Natural killer cell (primary cell): ENCODE measurements at places on chromosomes 7 and 10. TPM values are rescaled to one million over a fixed set of nuclear protein-coding genes. Genes with fewer than 3 reads are reported as not detected.

HGF gene
- 0.94 TPM for total RNA-seq

KLHDC10 gene
- total RNA-seq: 23.2 TPM

CALN1 gene
- 0.18 TPM for total RNA-seq

LRRC18 gene
- not detected for total RNA-seq

PILRB gene
- total RNA-seq: 143 TPM

ACSL5 gene
- 53.7 TPM for total RNA-seq

GNAI1 gene
- total RNA-seq: 0.59 TPM

MKX gene
- total RNA-seq: not detected

FUOM gene
- 7.6 TPM for total RNA-seq

ATP6V0A4 gene
- total RNA-seq: not detected

NFKB2 gene
- 246 TPM for total RNA-seq

CYP3A5 gene
- total RNA-seq: not detected

TUBAL3 gene
- not detected for total RNA-seq

PARP12 gene
- total RNA-seq: 116 TPM

MRPS33 gene
- total RNA-seq: 14.1 TPM

ITGB8 gene
- total RNA-seq: 0.39 TPM

GBX1 gene
- not detected for total RNA-seq

DNA sequence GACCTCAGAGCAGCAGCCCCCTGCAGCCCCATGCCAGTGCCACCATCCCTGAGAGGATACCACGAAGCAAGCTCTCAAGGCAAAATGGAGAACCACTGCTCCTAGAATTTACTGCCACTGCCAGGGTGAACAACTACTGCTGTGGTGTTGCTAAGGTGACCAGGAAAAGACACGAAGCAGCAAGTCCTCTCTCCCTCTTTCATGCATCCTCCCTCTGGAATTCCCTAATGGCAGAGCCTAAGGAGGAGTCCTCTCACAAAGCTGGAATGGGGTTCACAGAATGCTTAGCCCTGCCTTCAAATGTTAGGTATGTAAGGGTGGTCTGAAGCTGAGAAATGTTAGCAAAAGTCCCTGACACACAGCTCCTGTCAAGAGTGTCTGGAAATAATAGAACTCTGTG is 35.8 kb upstream of the NPSR1 start:
- H3K27me3 ChIP-seq: no peaks in the 10 kb centered on the region
- H3K27ac ChIP-seq: no peak overlapping the region

- no peaks in the 10 kb centered on the region for H3K4me1 ChIP-seq
- no peak for DNase-seq
- H3K27ac ChIP-seq: no peak overlapping the region
- no peaks in the 10 kb centered on the region for H3K36me3 ChIP-seq
Measured at GRCh38 chr7:116315803-116316202, 105.5 kb downstream of the TES start.

DNA sequence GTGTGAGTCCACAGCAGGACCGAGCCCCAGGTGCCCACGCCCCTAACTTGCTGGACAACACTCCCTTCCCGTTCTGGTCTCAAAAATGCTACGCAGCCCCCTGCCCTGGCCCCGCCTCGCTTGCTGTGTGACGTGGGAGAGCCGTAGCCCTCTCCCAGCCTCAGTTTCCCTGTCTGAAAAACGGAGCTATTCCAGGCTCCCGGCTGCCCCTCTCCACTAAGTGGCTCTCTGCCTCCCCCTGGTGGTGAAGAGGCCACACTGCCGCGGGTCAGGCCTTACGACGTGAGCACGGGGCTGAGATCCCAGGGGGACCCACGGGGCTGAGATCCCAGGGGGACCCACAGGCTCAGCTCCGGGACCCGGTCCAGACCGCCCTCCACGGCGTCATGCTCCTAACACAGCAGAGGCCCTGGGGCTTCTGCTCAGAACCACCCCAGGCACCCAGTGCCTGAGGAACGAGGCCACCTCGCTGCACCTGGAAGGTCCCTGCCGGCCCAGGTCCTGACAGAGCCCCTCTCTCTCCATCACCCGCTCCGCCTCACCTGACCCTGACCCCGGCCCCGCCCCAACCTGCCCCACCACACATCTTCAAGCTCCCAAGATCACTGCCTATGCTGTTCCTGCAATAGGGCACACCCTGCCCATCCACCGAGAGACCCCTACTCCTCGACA is 26.7 kb downstream of the MICALL2 start:
- H3K36me3 ChIP-seq: no peaks in the 10 kb centered on the region
- no peaks in the 10 kb centered on the region for H3K27me3 ChIP-seq
- H3K27ac ChIP-seq: no peak overlapping the region
- H3K4me1 ChIP-seq: peaks cover 7% of the 10 kb centered on the region
- no peak overlapping the region for H3K4me3 ChIP-seq
- DNase-seq: peak; percentile 77

DNA sequence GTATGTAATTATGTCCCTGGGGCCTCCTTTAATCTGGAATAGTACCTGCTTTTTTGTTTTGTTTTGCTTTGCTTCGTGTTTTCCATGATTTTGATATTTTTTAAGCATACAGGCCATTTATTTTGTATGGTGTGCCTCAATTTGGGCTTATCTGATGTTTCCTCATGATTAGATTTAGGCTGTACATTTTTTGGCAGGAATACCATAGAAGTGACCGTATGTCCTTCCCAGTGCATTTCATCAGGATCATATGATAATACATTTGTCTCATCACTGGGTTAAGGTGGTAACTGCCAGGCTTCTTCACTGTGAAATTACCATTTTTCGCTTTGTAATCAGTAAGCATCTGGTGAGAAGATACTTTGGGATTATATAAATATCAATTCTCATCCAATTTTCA is 117.8 kb upstream of the SAMD8 start:
- no peaks in the 10 kb centered on the region for H3K27me3 ChIP-seq
- DNase-seq: no peak
- no peak overlapping the region for H3K27ac ChIP-seq
- no peak overlapping the region for H3K4me3 ChIP-seq
- H3K36me3 ChIP-seq: peaks cover 25% of the 10 kb centered on the region
- H3K4me1 ChIP-seq: no peaks in the 10 kb centered on the region

- H3K27ac ChIP-seq: no peak overlapping the region
- H3K4me3 ChIP-seq: no peak overlapping the region
- DNase-seq: no peak
- no peaks in the 10 kb centered on the region for H3K36me3 ChIP-seq
- H3K4me1 ChIP-seq: no peaks in the 10 kb centered on the region
- no peaks in the 10 kb centered on the region for H3K27me3 ChIP-seq
Measured at GRCh38 chr10:112243713-112244112, 39.5 kb upstream of the TECTB start.

GRCh38 chr10:13091801-13092200 is 8.2 kb upstream of the OPTN start:
- no peaks in the 10 kb centered on the region for H3K36me3 ChIP-seq
- DNase-seq: no peak
- no peaks in the 10 kb centered on the region for H3K27me3 ChIP-seq
- H3K27ac ChIP-seq: no peak overlapping the region
- no peak overlapping the region for H3K4me3 ChIP-seq
- H3K4me1 ChIP-seq: no peaks in the 10 kb centered on the region

DNA sequence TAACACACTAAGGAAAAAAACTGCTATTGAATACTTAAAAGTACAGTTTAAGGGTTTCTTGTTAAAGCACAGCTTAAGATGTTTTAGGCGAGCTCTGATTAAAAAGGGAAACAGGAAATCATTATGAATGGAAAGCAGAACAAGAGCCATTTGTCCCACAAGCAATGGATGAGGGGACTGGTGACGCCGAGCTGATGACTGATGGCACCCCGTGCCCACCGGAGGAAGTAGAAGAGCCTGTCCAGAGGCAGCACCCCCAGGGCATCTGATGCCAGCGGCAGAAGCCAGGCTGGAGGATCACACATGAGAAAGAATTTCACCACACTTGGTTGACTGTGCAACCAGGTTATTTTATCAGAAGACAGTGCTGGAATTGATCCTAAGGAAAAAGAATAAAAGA is 15.0 kb upstream of the INSIG1 start:
- no peaks in the 10 kb centered on the region for H3K27me3 ChIP-seq
- peaks cover 10% of the 10 kb centered on the region for H3K4me1 ChIP-seq
- DNase-seq: no peak
- H3K27ac ChIP-seq: no peak overlapping the region
- H3K4me3 ChIP-seq: no peak overlapping the region

GRCh38 chr10:5497948-5498730 is 1.2 kb downstream of the CALML5 start:
- no peaks in the 10 kb centered on the region for H3K4me1 ChIP-seq
- H3K36me3 ChIP-seq: no peaks in the 10 kb centered on the region
- DNase-seq: no peak
- H3K4me3 ChIP-seq: no peak overlapping the region

GRCh38 chr10:9634466-9634865 is 1383.2 kb upstream of the CELF2 start:
- H3K4me3 ChIP-seq: no peak overlapping the region
- H3K27ac ChIP-seq: no peak overlapping the region
- H3K36me3 ChIP-seq: no peaks in the 10 kb centered on the region
- no peaks in the 10 kb centered on the region for H3K27me3 ChIP-seq

- H3K27me3 ChIP-seq: no peaks in the 10 kb centered on the region
- peaks cover 9% of the 10 kb centered on the region for H3K4me1 ChIP-seq
- peak overlapping the region; percentile 89 for H3K27ac ChIP-seq
- H3K36me3 ChIP-seq: no peaks in the 10 kb centered on the region
- peak overlapping the region; percentile 94 for H3K4me3 ChIP-seq
- no peak for DNase-seq
Measured at GRCh38 chr7:112790586-112791003, 402 bp upstream of the TMEM168 start.

DNA sequence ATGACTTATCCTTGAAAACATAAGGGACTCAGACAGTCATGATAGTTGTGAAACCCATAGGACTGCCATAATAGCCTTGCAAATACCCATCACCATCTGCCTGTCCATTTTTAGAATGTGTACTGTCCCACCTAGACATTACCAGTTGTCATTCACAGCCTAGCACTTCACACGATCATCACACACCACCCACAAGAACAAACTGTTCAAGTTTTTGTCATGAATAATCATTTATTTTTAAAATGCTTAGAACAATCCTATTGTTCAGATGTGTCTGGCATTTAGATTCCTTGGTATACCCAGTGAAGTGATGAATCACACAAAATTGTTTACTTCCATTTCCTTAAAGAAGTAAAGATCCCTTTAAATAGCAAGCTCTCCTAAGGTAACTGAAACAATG is 46.6 kb downstream of the CCDC3 start:
- H3K4me3 ChIP-seq: no peak overlapping the region
- no peak for DNase-seq
- no peaks in the 10 kb centered on the region for H3K4me1 ChIP-seq
- no peak overlapping the region for H3K27ac ChIP-seq

DNA sequence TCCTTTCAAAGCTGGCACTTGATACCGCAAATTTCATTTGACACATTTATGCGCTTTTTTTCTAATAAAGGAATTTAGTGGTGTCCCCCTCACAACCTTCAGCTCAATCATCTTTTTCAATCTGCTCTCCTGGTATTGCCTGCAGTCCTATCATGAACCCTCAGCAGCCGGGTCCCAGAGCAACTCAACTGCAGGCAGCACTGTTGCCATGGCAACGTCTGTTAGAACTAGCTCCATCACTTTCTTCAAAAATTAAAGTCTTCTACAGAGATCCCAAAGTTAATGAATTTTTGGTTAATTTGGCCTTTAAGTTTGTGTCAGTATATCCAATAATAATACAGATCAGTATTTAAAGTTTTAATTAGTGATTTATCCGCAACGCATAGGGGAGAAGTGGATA is 136.1 kb upstream of the TARP start:
- no peaks in the 10 kb centered on the region for H3K36me3 ChIP-seq
- no peaks in the 10 kb centered on the region for H3K27me3 ChIP-seq
- no peaks in the 10 kb centered on the region for H3K4me1 ChIP-seq
- H3K27ac ChIP-seq: no peak overlapping the region
- no peak overlapping the region for H3K4me3 ChIP-seq

- H3K4me3 ChIP-seq: no peak overlapping the region
- H3K4me1 ChIP-seq: no peaks in the 10 kb centered on the region
- no peak overlapping the region for H3K27ac ChIP-seq
- DNase-seq: peak; percentile 36
- H3K27me3 ChIP-seq: no peaks in the 10 kb centered on the region
- no peaks in the 10 kb centered on the region for H3K36me3 ChIP-seq
Measured at GRCh38 chr7:112421666-112422486, 28.4 kb upstream of the IFRD1 start.

- no peaks in the 10 kb centered on the region for H3K4me1 ChIP-seq
- DNase-seq: no peak
- no peak overlapping the region for H3K4me3 ChIP-seq
- H3K27me3 ChIP-seq: no peaks in the 10 kb centered on the region
Measured at GRCh38 chr7:27513885-27514284, 148.8 kb downstream of the HIBADH start.

GRCh38 chr7:150931199-150931869 is 46.8 kb downstream of the KCNH2 start:
- H3K4me1 ChIP-seq: peaks cover 8% of the 10 kb centered on the region
- H3K27me3 ChIP-seq: no peaks in the 10 kb centered on the region
- no peak overlapping the region for H3K27ac ChIP-seq
- H3K36me3 ChIP-seq: no peaks in the 10 kb centered on the region

- no peak overlapping the region for H3K27ac ChIP-seq
- no peak overlapping the region for H3K4me3 ChIP-seq
- no peaks in the 10 kb centered on the region for H3K4me1 ChIP-seq
- H3K36me3 ChIP-seq: no peaks in the 10 kb centered on the region
- no peak for DNase-seq
Measured at GRCh38 chr7:15751191-15751701, 64.8 kb upstream of the MEOX2 start.

GRCh38 chr10:67297637-67298181 is 371.9 kb downstream of the LRRTM3 start:
- no peaks in the 10 kb centered on the region for H3K36me3 ChIP-seq
- H3K4me1 ChIP-seq: no peaks in the 10 kb centered on the region

DNA sequence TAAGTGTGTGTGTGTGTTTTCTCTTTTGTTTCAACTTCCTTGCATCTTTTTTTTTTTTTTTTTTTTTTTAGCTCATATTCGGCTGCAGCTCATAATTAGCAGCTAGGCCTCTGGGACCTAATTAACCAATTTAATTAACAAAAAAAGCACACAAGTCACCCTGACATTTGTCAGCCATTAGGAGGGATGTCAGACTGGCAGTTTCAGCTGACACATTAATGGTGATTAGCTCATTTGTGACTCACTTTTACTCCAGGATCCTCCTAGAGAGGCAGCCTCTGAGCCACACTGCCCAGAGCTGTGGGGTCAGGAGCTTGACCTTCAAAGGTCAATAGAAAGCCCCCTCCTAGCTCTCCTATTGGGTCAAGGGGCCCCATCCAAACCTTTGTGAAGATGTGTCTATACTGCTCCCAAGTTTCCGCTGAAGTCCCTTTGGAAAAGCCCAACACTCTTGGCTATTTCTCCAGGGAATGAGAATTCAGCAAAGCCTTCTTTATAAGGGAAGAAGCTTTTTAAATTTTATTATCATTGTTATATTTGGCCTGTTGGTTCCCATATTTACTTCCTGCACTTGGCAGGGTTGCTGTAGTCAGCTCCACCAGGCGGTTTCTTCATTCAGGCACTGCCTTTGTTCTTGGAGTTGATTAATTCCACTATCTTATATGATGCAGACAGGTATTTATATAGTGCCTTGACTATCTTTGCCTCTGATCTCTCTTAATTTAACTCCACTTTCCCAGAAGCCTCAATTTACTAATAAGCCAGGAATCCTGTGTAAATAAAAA is 109.5 kb upstream of the HABP2 start:
- H3K4me1 ChIP-seq: no peaks in the 10 kb centered on the region
- H3K27ac ChIP-seq: no peak overlapping the region
- no peak for DNase-seq
- H3K36me3 ChIP-seq: no peaks in the 10 kb centered on the region
- H3K4me3 ChIP-seq: no peak overlapping the region

GRCh38 chr7:140656548-140657515 is 15.9 kb upstream of the ADCK2 start:
- H3K4me1 ChIP-seq: peaks cover 14% of the 10 kb centered on the region
- H3K27ac ChIP-seq: peak overlapping the region; percentile 26
- no peaks in the 10 kb centered on the region for H3K36me3 ChIP-seq
- no peaks in the 10 kb centered on the region for H3K27me3 ChIP-seq
- peak; percentile 68 for DNase-seq
